ENCODE measurements at places on chromosomes 5 and 9. TPM values are rescaled to one million over a fixed set of nuclear protein-coding genes. Genes with fewer than 3 reads are reported as not detected.

The GRXCR2 gene
- total RNA-seq = not detected

DNA sequence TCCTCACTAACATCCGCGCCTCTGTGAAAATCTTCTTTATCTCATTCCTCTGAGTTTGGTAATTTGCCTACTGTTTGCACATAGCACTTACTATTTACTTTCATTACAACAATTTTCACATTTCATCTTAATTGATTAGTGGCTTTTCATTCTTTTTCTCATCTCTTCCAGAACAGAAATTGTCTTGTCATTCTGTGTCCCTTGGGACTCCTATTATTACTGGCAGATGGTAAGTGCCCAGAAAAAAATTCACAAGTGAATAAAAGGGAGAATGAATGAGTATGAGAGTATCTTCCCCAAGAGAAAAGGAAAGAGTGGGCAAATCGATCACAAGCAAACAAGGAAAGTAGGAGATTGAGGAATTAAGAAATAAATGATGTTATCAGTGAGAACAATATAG is 876.1 kb downstream of the TLE4 start:
- no peak for DNase-seq

DNA sequence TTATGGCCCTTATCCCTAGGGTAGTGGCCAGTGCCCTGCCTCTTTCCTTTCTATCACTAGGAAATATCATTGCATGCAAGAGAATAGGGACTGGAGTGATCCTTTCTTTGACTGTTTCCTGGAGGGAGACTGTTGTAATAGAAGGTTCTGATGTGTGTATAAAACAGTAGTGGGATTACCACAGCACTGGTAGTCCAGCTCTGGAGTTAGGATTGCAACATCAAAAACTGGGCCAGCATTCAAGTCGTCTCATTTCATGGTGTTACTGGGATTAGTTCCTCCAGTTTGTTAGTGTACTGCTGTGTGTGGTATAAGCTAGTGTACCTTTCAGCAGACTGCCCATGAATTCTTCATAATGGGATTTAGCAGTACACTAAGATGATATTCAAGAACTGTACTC is 45.8 kb downstream of the KIAA1958 start:
- no peak for DNase-seq

DNA sequence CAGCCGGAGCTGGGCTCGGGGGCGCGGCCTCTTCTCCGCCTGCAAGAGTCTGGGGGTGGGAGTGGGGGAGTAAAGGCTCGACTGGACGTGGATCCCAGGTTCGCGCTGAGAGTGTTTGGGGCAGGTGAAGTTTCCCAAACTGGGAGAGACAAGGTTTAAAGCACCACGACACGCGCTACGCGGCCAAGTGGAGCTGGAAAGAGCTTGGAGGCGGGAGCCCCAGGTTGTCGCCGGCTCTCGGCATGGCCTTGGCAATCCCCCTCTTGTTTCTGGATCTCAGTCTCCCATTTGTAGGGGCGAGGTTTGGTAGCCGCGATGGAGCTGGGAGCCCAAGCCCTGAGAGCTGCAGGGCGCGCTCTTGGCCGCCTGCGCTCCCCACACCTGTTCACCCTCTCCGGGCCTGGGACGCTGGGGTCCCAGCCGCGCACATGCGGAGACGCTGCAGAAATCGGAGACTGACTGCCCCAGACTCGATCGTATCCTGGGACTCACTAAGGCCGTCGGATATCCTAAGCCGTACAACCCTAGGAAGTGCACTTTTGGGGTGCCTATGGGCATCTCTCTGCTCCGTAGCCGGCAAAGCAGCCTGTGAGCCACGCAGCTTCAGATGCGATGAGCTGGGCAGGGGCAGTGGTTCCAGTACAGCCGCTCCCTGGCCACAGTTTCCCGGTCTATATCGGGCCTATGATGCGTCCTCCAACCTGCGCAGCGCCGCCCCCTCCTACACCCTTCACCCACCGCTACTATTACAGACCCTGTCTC is 937 bp downstream of the TMOD1 start:
- no peak for DNase-seq

The PTGDS gene
- total RNA-seq = not detected

DNA sequence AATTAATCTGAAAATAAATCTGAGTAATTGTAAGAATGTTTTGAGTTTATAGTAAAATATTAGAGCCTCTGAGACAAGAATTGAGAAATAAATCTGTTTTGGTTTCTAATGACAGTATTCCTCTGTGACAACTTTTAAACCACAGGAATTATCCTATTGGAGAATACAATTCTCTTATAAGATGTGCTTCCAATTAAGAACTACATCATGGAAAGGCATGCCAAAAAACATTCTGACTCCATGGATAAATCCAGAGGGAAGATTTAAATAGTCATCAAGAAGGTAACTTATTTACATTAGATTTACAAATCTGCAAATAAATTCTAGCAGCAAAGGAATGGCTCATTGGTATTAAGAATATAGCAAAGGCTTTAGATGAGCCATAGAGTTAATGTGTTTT is 178.3 kb upstream of the ACOT12 start:
- no peak for DNase-seq

GRCh38 chr5:138610415-138610917 is 35.3 kb upstream of the HSPA9 start:
- DNase-seq = no peak

DNA sequence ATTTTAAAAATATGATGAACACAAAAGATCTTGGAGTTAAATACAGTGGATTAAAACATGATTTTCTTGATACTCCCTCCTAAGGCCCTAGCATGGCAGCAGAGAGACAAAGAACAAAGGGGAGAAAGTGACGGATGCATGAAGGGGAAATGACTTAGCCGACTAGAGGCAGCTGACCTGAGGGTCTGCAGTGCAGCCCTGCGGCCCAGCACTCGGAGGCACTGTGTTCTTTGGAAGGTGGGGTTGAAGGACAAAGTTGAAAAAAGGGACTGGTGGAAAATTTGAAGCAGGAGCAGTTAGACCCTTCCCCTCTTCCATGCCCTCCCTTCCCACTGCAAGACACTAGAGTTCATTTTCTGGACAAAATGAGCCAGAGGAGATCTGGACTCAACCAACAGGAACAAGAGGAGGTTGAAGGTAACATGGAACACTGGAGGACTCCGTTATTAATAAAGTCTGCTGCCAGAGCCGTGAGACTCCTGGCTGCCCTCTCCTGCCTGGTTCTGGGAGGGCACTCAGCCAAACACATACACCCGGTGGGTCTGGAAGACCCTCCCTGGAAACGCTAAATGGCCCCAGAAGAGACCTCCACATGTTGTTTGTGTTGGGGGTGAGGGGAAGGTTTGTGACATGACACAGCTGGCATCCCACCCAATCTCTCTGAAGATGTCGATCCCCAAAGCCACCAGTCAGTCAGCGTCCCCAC is 98.1 kb downstream of the JMY start:
- DNase-seq = no peak

GRCh38 chr9:121779381-121780117 is 128.1 kb downstream of the DAB2IP start:
- no peak for DNase-seq

The PLK2 gene
- total RNA-seq = 705 TPM

- DNase-seq = no peak
Measured at GRCh38 chr9:133250741-133251170, 24.2 kb downstream of the ABO start.

The BNC2 gene
- 0.12 TPM for total RNA-seq

The BASP1 gene
- 25.6 TPM for total RNA-seq

DNA sequence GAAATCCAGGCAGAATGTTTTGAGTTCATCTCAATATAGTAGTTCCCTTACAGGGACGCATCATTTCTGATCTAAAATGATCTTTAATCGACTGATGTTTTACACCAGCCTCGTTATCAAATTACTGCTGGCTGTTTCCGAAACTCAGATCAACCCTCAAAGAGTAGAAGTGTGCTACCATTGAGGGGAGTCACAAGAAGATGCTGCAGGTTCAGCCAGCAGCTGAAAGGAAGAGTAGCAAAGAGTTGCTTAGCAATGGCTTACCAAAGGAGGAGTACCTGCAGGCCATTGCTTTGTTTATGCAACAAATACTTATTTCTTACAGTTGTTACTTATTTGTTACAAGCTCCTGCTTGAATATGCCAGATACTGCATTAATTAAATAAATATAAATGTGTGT is 144.1 kb downstream of the EBF1 start:
- no peak for DNase-seq

GRCh38 chr5:128706269-128706668 is 168.2 kb upstream of the FBN2 start:
- no peak for DNase-seq

GRCh38 chr9:136013524-136014034 is 52.4 kb upstream of the UBAC1 start:
- no peak for DNase-seq

The FXN gene
- 2.8 TPM for total RNA-seq

DNA sequence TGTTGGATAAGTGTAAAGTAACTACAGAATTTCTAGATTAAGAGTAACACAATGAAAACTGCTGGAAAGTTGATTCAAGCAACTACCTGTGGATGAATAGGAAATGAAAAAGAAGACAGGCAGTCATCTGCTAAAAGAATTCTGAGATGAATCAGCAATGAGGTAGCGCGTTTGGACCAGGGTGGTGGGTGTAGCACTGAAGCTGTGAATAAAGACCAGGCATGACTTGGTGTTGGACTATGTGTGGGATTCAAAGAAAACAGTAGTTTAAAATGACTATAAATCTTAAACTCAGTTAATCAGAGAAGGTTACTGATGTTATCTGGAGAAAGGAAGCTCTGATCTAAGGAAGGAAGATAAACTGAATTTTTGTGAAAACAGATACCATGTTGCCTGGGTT is 159.8 kb downstream of the FBN2 start:
- no peak for DNase-seq

DNA sequence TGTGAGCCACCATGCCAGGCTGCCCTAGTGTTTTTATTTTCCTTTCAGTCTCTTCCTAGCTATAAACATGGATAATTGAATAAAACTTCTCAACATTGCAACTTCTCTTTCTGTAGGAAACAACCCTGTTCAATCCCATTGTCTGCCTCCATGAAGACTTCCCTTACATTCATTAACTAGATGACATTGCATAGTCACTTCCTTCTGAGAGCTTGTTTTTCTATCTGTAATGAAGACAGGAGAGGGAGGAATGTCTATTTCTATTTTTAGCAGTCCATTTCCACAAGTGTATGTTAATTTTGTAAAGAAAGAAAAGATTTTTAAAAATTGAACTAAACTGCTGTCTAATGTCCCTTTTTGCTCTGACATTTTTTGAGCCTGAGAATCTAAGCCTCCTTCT is 55.6 kb upstream of the MELK start:
- peak; percentile 18 for DNase-seq

The AK8 gene
- 0.58 TPM for total RNA-seq

DNA sequence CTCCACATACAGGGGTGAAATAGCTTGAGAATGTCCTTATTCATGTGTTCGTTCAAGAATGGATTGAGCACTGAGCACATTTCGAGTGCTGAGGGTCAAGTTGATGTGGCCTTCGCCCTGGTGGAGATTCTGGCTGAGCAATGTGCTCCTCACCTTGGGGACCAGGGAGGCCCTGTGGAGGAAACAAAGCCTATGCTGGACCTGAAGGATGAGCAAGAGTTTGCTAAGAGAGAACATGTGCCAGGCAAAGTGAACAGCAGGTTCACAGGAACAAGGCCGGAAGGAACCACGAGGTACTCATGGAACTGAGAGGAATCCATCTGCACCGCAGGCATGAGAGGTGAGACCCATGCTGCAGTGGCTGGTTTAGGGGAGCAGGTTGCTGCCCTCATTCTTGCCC is 102.4 kb downstream of the PSD2 start:
- DNase-seq = no peak

DNA sequence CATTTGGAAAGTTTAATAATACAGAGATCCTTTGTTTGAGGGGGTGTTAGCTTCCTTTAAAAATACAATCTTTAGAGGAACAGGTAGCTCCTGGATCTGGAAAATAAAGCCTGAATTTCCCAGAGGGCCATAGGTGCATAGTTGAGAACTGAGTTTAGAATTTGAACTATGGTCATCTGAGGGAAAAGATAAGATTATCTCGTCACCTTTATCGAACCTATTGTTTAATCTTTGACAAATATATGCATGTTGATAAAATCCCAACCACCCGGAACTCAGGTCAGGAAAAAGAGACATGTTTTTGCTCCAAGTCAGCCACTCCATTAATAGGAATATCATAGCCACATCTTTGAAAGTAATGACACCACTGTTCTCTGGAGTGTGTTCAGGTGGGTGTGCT is 91.7 kb upstream of the FAM169A start:
- DNase-seq = no peak

The IFNA13 gene
- not detected for total RNA-seq

GRCh38 chr9:28662675-28663074 is 1089.4 kb upstream of the C9orf72 start:
- no peak for DNase-seq

GRCh38 chr5:63613442-63613841 is 348.8 kb downstream of the HTR1A start:
- DNase-seq = no peak

The PCDHAC1 gene
- total RNA-seq = 0.09 TPM

DNA sequence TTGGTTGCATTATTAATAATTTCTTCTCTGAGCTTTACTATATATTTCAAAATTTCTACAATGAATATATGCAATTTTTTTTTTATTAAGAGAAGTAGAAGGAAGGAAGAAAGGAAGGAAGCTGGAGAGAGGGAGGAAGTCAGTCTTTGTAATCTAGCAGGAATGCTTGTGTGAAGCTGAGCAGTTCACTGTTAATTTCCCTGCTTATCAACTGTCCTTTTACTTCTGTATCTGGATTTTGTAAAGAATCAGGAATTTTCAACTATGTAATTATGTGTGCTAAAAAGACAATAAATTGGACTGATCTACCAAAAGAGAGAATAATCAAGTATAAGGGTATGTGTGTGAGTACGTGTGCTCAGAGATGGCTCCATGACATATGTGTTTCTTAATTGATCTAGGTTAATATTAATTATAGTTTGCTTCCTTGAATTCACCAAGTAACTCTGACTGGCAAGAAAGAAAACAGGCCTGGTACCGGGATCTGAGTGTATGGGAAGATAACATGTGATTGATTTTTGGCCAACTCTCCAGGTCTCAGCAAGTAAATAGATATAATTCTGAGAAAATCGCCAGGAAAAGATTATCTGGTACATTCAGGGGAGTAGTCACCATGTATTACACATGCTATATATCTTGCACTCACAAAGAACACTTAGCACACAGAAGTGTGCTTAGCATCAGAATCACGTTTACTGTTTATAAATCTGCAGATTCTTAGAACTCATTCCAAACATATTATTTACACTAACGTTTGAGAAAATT is 1758.8 kb upstream of the WWC1 start:
- no peak for DNase-seq

DNA sequence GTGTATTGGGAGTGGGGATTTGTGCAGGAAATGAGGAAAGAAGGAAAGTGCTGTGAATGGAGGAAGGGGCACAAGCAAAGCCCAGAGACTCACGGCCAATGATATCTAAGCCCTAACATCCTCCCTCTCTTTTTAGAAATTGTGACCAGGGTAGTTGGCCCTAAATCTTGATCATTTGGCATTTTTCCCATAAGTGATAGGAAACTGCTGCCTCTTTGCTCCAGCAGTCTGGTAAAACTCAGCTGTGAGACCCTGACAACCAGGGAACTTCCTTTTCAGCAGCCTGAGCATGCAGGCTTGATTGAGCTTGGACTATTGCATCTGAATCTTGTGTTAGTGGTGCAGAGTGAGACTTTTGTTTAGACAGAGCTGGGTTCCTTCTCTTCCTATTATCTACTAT is 9.6 kb upstream of the ADRB2 start:
- no peak for DNase-seq

All from Caki2 (cell line).